ENCODE measurements at places on chromosomes 13 and 19. TPM values are rescaled to one million over a fixed set of nuclear protein-coding genes. Genes with fewer than 3 reads are reported as not detected.

Gene HSH2D
- 15.4 TPM for polyA plus RNA-seq

Gene LTBP4
- polyA plus RNA-seq: 223 TPM

Gene ZNF383
- polyA plus RNA-seq: 9.6 TPM

Gene SRRM5
- polyA plus RNA-seq: 1.5 TPM

Gene TMED1
- polyA plus RNA-seq: 29.3 TPM

Gene KCNN1
- 1.1 TPM for polyA plus RNA-seq

Gene CARM1
- polyA plus RNA-seq: 44.6 TPM

Gene RCBTB2
- 14.5 TPM for polyA plus RNA-seq
